A673 (cell line): ENCODE measurements at places on chromosomes 2 and 18. TPM values are rescaled to one million over a fixed set of nuclear protein-coding genes. Genes with fewer than 3 reads are reported as not detected.

ADD2 gene
- total RNA-seq = 5.6 and 6.6 TPM in 2 replicates

PSD4 gene
- 0.60 and 1.8 TPM in 2 replicates for total RNA-seq

TRABD2A gene
- 0.46 and 0.67 TPM in 2 replicates for total RNA-seq

LIPG gene
- 5.8 and 8.4 TPM in 2 replicates for total RNA-seq

YWHAQ gene
- 505 and 533 TPM in 2 replicates for total RNA-seq

IL1B gene
- total RNA-seq = 1.3 and 2.1 TPM in 2 replicates
